AML-193 (cell line): ENCODE measurements at places on chromosomes 12 and 14.

- no peak for DNase-seq
Measured at GRCh38 chr14:26190646-26191045, 407.2 kb downstream of the NOVA1 start.

- no peak for DNase-seq
Measured at GRCh38 chr12:89343127-89343526, 9.2 kb downstream of the DUSP6 start.

DNA sequence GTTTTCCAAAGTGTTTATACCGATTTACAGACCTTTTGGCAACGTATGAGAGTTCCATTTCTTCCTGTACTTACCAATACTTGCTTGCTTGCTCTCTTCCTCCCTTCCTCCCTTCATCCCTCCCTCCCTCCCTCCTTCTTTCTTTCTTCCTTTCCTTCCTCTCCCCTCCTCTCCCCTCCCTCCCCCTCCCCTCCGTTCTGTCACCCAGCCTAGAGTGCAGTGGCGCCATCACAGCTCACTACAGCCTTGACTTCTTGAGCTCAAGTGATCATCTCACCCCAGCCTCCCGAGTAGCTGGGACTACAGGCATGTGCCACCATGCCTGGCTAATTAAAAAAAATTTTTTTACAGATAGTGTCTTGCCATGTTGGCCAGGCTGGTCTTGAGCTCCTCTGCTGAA is 40.4 kb downstream of the DIP2B start:
- no peak for DNase-seq

DNA sequence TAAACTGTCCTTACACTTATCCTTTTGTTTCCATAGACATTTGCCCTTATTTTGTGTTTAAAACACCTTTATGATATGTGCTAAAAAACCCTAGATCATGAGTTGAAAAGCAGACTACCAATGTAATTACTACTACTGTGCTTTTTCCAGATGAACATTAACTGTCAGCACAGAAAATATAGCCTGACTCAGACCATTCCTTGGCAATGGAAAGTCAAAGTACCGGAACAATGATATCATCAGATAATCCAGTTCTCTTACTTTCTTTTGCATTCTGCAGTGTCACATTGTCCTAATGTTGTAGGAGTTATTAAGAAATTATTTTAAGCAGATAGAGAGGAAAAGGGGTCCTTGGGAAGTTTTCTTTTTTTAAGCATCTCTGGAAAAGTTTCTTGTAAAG is 1189.0 kb upstream of the FLRT2 start:
- no peak for DNase-seq

DNA sequence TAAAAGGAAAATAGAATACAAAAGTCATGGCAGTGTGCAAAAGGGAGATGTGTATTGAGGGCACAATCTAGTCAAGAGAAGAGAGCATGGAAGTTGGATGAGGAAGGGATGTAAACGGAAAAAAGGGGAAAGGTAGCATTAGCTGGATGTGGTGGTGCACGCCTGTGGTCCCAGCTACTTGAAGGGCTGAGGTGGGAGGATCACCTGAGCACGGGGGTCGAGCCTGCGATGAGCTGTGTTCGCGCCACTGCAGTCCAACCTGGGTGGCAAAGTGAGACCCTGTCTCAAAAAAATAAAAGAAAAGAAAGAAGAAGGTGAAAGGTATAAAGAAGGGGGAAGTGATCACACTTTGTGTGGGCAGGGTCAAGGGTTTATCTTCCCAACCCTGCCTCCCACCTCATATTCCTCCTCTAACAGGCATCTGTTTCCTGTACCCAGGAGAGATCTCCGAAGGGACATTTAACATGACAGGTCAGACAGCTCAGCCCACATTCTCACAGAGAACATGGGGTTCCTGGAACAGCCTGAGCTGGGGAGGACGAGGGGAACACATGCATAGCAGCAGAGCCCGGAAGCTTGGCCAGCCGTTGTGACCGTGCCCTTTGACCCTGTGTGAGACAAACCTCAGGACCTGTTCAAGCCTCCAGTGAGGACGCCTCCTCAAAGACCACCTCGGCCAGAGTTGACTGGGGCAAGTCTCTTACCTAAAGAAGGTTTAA is 8.9 kb downstream of the RNASE11 start:
- no peak for DNase-seq

DNA sequence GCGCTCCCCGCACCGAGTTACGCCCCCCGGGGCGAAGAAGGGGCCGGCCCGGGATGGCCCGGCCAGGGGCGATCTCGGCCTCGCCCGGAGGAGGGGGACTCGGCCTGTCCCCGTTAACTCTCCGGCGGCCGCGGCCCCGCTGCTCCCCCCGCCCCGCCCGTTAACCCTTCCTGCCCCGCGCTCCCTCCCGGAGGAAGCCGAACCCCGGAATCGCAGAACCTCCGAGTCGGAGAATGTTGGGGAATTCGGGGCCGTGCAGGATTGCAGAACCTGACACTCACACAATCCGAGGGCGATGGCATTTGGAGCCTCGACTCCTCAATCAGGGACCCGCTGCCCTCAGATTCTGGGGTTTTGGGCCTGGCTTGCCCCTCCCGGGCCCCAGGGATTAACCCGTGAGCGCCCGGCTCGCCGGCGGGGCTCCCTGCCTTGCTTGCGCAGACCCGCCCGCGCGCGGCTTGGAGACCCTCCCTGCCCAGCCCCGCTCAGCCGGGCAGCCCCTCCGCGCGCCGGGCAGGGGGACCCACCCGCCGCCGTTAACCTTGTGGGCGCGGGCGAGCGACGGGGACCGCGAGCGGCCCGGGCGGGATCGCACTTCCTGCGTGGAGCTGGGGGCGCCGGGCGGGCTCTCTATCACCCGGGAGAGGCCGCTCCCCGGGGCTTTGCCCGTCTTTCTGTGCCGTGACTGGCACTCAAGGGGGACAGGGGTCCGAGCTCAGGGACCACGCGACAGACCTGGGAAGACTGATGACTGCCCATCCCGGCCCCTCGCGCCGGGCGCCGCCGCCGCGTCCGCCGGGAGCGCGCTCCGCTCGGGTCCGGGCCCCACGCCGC is 18.8 kb downstream of the BEGAIN start:
- DNase-seq = no peak

DNA sequence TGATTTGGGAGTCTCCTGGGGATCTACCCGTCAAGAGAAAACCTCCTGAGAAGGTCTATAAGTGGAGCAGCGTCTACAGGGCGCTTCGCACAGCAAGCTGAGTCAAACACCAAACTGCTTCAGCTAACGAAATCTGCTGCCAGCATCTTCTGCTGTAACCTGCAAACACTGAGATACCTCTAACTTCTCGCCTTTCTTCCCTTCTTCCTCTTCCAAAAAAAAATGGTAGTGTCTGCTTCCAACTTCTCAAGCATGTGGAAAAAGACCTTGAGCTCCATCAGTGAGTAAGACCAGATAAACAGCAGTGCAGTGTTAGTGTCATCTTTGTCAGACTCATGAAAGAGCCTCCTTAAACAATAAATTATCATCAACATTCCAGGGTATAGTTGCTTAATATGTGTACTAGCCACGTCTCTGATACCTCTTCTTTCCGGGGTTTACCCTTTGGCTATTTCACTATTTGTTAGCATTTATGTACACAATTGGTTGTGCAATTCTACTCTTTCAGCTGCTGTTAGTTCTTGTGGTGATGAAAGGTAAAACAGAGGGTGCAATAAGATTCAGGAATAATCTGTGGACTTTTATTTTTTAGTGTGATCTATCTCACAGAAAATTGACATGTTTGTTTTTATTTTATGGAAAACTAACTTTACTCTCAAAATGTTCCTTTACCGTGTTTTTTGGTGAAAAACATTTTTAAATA is 81.6 kb downstream of the LLPH start:
- no peak for DNase-seq

DNA sequence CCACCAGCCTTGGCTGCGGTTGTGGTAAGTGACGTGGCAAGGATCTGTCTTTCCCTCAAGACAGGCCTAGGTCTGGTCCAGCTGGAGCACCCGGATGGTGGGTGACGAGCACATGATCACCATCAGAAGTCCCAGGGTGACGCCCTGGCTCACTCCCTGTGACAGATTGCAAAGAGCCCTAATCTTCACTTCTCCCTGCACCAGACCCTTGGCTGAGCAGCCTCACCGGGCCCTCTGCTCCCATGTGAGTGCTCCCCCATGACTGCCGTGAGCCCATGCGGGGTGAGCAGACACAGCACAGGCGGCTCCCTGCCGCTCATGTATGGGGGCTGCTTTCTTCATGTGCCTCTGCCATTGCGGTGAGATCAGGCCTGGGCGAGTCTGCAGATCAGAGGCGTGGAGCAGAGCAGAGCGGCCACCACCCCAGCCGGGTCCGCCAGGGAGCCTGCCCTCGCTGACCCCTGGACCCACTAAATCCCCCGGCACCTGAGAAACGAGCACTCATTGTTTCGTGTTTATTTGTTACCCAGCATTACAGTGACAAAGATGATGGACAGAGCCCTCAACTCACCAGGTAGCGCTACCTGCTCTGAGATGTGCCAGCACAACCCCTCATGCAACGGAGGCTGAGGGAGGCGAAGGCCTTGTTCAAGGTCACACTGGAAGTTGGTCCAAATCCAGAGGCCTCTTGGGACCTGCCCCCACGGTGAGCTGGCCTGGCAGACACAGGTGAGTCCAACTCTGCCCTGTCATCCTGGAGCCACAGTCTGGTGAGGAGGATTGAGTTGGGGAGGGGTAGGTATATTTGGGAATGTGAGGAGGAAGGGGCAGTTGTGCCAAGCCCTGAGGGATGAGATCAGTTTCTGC is 9.3 kb upstream of the DIO3 start:
- DNase-seq = no peak

GRCh38 chr14:92409043-92409442 is 86.1 kb downstream of the SLC24A4 start:
- DNase-seq = no peak

GRCh38 chr14:103281496-103282231 is 52.4 kb upstream of the EIF5 start:
- DNase-seq = peak; percentile 4

DNA sequence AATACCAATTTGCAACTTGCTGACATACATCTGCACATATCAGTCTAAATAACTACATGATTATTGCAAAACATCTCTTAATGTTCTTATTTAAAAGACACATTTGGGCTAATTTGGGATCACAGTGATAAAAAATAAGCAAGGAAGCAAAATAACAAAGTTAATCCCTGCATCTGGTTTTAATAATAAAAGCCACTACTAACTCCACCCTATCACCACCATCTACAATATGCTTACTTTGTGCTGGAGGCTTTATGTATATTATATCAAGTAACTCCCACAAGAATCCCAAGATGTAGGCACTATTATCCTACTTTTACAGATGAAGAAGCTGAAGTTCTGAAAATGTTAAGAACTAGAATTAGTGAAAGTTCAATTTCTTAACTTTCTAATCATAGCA is 45.7 kb downstream of the TAOK3 start:
- no peak for DNase-seq

DNA sequence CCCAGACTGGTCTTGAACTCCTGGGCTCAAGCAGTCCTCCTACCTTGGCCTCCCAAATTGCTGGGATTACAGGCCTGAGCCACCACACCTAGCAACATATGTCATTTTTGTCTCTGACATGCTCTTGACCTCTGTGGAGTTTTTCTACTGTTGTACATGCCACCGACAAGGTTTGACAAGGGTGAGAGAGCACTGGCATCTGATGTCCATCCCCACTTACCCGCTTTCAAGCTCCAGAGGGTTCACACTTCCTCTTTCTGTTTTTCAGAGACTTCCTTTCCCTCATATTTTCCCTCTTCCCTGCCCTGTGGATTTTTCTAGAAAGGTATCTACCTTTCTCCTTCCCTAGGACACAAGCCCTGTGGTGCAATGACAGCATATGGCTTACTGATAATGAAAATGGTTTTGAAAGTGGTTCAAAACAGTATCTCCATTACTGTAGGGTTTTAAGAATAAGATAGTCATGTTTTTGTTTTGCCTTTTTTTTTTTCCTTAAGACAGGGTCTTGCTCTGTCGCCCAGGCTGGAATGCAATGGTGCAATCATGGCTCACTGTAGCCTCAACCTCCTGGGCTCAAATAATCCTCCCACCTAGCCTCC is 27.7 kb upstream of the PLEKHG3 start:
- DNase-seq = no peak

DNA sequence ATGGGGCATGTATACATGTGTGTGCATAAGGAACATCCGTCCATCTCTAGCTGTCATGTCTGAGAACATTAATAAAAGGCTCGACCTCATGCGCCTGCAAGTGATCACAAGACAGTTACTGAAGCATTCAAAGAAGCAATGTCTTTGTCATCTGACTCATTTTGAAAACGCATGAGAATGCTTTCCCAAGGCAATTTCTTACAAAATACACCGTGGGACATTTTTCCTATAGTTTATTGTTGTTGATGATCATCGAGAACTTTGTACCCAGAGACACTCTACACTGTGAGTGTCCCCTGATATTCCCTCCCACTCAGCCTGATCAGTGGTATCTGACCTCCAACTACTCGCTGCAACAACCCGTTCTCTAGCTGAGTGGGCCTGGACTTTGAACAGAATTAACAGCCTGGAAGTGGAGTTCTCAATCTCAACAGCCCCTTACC is 68.1 kb downstream of the ETV6 start:
- DNase-seq = no peak

- DNase-seq = peak; percentile 5
Measured at GRCh38 chr14:93536945-93537344, 106.2 kb downstream of the UNC79 start.

DNA sequence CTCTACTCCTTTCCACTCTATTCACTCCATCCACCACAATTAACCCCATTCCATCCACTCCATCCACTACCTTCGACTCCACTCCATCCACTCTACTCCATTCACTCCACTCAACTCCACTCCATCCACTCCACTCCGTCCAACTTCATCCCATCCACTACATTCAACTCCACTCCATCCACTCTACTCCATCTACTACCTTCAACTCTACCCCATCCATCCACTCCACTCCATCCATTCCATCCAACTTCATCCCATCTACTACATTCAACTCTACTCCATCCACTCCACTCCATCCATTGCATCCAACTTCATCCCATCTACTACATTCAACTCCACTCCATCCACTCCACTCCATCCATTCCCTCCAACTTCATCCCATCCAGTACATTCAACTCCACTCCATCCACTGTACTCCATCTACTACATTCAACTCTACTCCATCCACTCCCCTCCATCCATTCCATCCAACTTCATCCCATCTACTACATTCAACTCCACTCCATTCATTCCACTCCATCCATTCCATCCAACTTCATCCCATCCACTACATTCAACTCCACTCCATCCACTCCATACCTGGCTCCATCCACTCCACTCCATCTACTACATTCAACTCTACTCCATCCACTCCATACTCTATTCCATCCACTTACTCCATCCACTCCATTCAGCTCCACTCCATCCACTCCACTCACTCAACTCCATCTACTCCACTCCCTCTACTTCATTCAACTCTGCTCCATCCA is 16.4 kb downstream of the HNF1A start:
- DNase-seq = no peak
